Bronchial epithelial cell (primary cell): ENCODE measurements at places on chromosomes 11 and 22.

DNA sequence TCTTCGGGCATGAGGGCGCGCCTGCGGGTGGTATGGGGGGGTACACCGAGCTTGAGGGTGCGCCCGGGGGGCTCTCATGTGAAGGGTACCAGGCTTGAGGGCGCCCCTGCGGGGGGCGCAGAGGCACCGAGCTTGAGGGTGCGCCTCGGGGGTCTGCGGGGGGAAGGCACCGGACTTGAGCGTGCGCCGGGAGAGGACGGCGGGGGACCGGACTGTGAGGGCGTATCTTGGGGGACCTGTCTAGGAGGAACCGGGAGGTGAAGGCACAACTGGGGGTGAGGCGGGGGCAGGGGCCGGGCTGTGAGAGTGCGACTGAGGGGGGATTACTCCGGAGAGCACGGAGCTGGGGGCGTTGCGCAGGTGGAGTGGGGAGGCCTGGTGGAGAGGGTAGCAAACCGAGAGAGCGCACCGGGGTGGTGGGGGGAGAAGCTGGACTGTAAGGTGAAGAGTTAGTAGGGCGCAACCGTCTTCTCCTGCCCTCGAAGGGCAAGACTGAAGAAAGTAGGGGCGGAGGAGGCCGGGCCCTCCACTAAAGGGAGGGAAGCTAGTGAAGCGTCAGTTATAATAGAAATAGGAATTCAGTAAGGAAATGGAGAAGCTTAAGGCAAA lies 1.1 kb upstream of the DDX6 start:
- DNase-seq, result no peak

DNA sequence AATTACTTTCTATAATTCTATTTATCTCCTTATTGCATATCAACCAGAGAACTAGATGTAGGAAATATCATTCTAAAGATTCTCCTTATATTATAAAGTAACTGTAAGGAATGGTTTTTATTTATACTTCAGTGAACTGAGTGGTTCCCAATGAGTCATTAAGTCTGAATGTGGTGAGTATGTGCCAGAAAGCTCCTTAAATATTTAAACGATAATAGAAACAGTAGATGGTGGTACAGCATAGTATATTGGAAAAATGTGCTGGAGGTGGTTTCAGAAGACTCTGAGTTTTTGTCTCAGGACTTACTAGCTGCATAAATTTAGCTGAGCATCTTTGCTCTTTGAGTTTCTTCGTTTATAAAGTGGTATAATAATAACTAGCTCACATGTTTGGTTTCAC lies 653.5 kb downstream of the FAM181B start:
- peak; percentile 11 for DNase-seq

GRCh38 chr11:119093942-119094815 lies 7.5 kb downstream of the DPAGT1 start:
- DNase-seq, result no peak

- DNase-seq, result peak; percentile 44
Measured at GRCh38 chr11:32006799-32007388, 84.0 kb upstream of the RCN1 start.
